Activated T-helper 2 cell treated with anti-CD3 and anti-CD28 coated beads, Interferon-gamma antibody, Interleukin-2, Interleukin-4, amounts not matched to agents 10 μg/mL and 5 μg/mL and 100 μg/mL, durations not matched to agents 14 hours and 24 hours and 36 hours (primary cell): ENCODE measurements at places on chromosomes 11 and 22. TPM values are rescaled to one million over a fixed set of nuclear protein-coding genes. Genes with fewer than 3 reads are reported as not detected.

DNA sequence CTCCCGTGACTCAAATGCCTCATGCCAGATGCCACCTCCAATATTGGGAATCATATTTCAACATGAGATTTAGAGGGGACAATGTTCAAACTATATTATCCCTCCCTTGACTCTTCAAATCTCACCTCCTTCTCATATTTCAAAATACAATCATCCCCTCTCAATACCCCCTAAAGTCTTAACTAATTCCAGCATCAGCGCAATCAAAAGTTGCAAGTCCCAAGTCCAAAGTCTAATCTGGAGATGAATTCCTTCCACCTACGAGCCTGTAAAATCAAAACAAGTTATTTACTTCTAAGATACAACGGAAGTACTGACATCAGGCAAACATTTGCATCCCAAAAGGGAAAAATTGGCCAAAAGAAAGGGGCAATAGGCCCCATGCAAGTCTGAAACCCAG, 67.2 kb upstream of the SC5D start:
- DNase-seq = no peak

- no peak for DNase-seq
These were observed 292.2 kb downstream of the INSC start for GRCh38 chr11:15406851-15407351.

DNA sequence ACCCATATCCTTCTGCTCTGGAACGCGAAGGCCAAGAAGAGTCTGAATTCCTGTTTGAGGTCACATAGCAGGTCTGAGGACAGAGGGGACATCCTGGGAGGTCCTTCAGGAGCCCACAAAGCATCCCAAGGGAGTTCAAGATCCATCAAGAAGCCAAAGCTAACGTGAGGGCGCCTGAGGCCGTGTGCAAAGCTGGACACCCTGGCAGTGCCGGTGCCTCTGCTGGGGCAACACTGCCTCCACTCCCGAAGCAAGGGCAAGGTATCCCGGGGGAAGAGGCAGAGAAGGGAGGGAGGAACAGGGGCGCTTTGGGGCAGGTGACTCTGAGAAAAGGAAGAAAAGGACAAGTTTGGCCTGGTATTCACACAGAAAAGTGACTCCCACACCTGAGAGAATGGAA, 50.3 kb upstream of the CDON start:
- DNase-seq = no peak

- DNase-seq = no peak
These were observed 17.4 kb downstream of the CABIN1 start for GRCh38 chr22:24028533-24028932.

Gene P2RY6
- total RNA-seq = not detected in 2 replicates

Gene LRRC56
- 1.3 and 2.2 TPM in 2 replicates for total RNA-seq

DNA sequence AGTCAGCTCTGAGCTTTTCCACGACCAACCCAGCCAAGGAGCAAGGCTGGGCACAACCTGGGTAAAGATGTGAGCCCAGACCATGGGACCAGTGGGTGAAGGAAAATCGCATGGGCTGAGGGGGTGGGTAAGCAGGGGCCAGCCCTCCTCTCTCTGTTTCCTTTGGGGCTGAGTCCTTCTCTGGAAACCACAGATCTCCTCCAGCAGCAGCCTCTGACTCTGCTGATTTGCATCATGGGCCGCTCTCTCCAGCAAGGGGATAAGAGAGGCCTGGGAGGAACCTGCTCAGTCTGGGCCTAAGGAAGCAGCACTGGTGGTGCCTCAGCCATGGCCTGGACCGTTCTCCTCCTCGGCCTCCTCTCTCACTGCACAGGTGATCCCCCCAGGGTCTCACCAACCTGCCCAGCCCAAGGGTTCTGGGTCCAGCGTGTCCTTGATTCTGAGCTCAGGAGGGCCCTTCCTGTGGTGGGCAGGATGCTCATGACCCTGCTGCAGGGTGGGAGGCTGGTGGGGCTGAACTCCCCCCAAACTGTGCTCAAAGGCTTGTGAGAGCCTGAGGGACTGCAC, 67.8 kb downstream of the GGTLC2 start:
- no peak for DNase-seq

GRCh38 chr11:101264306-101264705, 134.7 kb upstream of the PGR start:
- DNase-seq = no peak
